Myometrial cell (primary cell): ENCODE measurements at places on chromosomes 12 and 14. TPM values are rescaled to one million over a fixed set of nuclear protein-coding genes. Genes with fewer than 3 reads are reported as not detected.

Gene LRRC10
- total RNA-seq: not detected in 2 replicates

Gene GPR68
- total RNA-seq: under 0.01 TPM in 1 of 2 replicates, not detected in the other

Gene ANO2
- total RNA-seq: not detected in 2 replicates

Gene CEBPE
- total RNA-seq: not detected in 2 replicates

Gene CORO1C
- 111 and 128 TPM in 2 replicates for total RNA-seq

Gene DNAI7
- total RNA-seq: not detected in 2 replicates

Gene TCL1A
- total RNA-seq: not detected in 2 replicates

Gene DNAH10
- total RNA-seq: under 0.01 TPM in 2 replicates

Gene IL31
- total RNA-seq: not detected in 2 replicates
